Hematopoietic multipotent progenitor cell treated with erythropoietin and hydrocortisone succinate and interleukin-3 and kit ligand, for 8 days (in vitro differentiated cells): ENCODE measurements at places on chromosomes 2 and 18.
A peak's percentile ranks its signal among the peaks of the same experiment; 100 is the strongest.

- no peak for DNase-seq
These were observed 806 bp downstream of the RFX8 start for GRCh38 chr2:101473911-101474701.

DNA sequence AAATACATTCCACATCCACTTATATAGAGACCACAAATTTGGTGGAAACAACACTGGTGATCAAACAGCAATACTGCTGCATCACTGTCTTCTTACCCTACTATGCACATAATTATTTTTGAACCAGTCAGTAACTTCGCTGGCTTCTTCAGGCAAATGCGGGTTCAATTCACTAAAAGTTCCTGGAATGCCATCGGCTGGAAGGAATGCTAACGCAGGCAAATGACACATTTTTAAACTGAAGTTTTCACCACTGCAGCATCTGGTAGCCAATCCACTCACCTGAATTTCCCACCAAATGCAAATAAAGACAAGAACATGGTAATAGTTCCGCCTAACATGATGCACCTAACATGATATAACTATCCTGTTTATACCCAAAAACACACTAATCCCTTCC is 10.0 kb upstream of the HDHD2 start:
- DNase-seq: no peak

DNA sequence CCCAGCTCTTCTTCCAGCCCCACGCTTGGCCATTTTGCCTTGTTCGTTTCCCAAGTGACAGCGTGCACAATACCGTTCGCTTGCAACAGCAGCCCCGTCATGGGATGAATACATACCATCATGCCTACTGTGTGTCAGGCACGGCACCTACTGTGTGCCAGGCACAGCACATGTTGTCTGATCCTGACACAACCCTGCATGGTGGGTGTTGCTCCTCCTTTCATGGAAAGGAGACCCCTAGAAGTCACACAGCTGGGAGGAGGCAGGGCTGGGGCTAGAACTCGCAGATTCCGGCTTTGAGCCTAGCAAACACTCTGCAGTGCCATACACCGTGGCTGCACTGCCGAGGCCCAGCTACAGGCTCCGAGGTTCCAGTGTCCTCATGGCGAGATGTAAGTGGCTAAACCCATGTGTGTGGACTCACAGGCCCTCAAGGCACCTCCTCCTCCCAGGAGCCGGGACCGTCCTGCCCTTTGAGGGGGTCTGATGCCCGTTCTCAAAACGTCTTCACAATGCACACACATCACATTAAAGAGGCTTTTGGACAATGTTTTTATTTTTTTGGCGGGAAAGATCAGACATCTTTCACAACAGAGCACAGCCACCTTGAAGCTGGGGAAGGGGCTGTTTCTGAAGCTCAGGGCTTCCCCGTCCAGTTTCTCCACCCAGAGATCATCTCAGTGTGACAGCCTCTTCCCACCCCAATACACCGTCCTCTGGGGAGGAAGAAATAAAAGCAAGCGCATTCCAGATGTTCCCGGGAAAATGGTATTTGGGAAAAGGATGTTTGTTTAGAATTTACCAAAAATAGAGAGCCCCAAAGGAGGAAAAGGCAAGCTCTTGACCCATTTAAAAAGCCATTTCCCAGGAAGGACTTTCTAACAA is 64.9 kb downstream of the HS1BP3 start:
- no peak for DNase-seq

DNA sequence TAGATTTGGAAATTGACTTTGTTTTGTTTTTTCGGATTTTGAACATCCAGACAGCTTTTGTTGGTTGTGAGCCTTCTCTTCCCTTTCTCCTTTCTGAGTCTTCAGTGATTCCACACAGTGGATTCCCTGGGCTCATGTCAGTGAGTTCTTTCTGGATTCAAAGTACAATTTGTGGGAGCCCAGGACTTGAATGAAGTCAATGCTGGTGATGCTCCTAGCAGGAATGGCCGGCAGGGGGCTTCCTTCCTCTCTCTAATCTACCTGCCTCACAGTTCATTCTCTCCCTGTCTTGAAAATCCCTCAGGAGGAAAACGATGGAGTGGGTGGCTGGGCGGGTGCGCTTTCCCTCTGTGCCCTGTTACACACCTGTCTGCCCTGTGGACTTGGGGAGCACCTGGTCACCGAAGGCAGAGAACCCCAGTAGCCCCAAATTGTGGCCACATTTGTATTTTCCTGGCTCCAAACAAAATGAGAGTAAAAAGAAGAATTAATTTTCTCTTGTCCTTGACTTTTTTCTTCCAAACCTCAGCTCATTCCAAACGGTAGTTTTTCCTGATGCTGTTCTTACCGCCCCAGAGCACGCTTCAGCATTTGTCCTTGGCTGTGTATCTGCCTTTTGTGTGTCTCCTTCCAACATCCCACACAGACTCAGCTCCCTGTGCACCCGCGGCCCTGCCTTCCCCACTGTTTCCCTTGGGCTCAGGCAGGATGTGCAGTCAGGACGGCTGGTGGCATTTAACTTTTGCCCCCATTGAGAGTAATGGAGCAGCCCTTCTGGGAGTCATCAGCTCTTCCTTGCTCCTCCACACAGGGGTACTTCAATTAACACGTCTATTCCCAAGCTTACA is 86.6 kb downstream of the MARCO start:
- DNase-seq: peak; percentile 14

DNA sequence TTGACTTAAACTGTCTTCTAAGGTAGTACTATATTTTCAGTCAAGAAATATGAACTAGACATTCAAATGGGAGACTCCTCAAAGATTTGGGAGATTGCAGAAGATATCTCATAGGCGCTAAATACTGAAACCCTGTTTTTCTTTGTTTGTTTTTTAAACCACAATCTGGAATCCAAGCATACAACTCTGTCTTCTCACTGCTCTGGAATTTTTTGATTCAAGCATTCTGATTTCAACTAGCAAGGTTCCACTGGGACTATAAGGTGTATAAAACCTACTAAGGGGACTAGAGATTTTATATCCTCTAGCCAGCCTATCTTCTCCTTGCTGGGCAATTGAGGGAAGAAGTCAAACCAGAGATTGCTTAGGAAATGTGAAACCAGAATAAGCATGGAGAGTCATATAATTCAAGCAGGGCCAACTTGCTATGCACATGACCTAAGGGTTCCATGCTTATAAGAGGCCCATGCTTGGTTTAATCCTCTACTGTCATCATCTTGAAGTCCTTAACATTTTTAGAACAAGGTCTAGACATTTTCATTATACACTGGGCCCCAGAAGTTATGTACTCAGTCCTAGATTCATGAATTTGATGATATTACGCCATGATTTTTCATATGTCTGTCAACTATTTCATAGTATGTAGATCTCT is 405.5 kb downstream of the PARD3B start:
- DNase-seq: no peak

DNA sequence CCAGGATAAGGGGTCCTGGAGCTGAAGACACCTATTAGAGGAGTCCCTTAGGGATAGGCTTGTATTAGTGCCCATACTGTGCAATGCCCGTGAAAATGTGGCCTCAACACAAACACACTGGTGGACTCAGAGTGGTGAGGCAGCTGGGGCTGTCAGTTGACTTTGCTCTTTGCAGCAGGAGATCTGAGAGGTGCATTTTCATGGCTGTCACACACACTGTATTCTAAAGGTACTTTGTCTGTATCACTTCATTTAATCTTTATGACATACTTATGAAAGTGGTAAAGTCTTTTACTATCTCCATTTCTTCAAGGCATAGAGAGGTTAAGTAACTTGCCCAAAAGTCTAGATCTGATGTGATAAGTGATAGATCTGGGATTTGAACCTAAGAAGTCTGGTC is 55.1 kb upstream of the GCFC2 start:
- no peak for DNase-seq

DNA sequence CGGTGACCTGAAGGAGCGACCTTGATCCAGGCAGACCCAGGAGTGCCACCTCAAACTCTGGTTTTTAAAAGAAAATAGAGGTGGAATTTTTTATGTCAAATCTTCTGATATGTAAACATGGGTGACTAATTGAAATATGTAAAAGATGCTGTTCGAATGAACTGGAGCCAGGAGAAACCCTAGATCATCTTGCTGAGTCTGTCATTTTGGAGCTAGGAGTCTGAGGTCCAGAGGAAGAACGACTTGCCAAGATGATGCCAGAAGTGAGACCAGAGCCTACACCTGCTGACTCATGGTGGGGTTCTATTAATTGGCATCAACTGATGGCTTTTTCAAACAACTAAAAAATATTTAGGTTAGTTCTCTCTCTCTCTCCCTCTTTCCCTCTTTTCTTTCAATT is 74.1 kb downstream of the ACAA2 start:
- DNase-seq: no peak

DNA sequence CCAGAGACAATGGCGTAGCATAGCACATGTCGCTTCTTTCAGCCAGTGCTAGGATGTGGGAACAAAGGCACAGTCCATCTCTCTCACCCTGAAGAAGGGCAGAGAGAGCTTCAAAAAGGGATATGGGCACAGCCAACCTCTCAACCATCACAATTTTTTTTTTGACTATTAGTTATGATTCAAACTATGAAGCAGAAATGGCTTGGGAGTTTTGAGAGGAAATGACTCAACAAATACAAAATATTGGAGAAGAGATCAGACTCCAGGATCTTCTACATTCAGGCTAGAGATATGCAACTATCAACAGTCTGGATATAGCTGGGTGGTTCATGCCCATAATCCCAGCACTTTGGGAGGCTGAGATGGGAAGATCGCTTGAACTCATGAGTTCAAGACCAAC is 109.1 kb downstream of the MCFD2 start:
- no peak for DNase-seq
